ENCODE measurements at places on chromosomes 1 and 21.

DNA sequence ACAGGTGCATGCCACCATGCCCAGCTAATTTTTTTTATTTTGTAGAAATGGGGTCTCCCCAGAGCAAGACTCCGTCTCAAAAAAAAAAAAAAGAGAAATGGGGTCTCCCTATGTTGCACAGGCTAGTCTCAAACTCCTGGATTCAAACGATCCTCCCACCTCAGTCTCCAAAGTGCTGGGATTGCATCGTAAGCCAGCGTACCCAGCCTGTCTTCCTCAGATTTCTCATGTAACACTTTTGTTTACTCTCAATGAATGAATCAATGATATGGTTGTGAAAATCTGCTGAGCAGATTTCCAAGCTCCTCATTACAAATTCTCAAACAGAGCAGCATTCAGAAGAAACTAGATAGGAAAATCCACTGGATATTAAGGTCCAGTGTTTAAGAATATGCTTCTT is 6.6 kb downstream of the CMPK1 start:
- DNase-seq: no peak

DNA sequence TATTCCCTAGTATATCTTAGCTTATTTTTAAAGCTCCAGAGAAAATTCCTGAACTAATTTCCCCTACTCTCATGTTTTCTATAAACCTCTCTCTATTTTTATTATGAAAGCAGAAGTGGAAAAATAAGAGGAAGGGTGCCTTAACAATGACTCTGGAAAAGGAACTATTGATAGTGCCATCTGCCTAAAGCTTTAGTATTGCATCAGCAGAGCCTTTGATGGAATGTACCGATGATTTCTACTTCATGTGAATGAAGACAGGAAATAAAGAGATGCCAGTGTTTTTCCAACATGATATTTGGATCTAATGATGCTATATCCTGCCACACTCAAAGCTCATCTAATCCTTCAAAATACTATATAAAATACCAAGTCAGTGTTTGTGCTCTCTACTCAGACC is 35.1 kb downstream of the TNFSF18 start:
- no peak for DNase-seq

DNA sequence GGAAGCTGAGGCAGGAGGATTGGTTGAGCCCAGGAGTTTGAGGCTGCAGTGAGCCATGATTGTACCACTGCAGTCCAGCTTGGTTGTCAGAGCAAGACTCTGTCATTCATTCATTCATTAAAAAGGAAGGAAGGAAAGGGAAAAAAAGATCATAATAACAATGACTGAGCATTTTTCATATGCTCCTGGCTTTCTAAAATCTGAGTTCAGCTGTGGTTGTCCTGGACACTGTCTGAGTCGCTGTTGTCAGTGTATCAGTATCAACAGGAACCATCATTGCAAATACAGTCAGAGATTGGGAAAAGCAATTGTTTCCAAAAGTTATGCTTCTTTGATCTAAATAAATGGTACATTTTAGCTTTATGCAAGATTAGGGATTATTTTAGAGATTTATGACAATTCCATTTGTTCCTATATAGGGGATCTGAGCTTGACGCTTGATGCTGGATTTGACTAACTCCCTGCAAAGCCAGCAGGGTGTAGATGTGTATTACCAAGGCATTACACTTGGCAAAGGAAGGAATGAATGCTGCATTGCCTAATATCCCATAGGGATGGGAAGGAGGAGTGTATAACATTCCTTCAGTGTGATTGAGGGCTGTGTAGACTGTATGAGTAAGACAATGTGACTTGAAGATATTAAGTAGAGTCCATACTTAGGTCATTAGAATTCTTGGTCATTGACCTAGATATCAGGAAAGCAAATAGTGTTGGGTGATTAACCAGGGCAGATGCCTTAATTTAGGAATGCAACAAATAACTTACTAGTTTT is 100.2 kb downstream of the DISP1 start:
- DNase-seq: no peak

GRCh38 chr1:218364028-218364710 is 19.0 kb downstream of the TGFB2 start:
- no peak for DNase-seq

- no peak for DNase-seq
Measured at GRCh38 chr1:246617768-246618167, 51.5 kb downstream of the CNST start.

GRCh38 chr1:108511764-108512163 is 48.1 kb upstream of the EEIG2 start:
- DNase-seq: no peak

DNA sequence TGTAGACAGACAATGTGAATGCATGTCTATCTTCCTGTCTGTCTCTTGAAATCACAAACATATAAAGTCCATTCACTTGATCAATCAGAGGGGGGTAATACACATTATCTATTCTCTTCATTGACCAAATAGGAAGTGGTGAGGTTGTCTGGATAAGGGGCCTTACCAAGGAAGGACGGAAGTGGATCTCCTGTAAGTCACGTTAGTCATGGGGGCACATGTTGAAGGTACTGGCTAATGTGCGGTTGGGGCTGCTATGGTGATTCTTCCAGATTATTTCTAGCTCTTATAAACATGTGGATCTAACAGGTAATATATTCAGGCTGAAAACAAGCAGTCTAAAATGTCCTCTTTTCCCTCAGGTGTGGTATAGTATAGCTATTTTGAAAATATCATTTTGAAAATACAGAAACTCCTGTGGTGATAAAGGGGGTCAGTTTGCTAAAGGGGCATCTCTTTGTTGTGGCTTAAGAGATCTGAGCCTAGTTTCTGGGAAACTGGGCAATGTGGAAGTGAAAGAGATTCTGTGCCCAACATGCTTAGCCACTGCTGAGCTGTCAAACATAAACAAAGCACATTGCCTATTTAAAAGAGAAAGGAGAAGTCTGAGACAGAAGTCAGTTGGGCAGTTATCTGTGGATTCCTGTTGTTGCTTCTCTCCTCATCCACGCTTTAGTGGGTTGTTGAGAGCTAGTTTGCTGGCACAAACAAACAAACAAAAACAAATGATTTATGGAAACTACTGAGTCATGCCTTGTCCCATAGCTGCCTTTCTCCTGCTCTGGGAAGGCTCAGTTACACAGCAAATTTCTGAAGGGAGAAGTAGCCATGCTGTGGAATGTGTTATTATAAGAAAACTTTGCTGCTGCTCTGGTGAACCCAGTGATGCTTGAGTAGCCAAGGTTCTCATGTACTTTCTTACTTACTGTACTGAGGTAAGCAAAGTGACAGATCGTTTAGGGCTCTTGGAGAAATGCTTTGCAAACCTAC is 166.9 kb downstream of the HLX start:
- DNase-seq: no peak

GRCh38 chr1:204670152-204670927 is 15.2 kb downstream of the LRRN2 start:
- no peak for DNase-seq

GRCh38 chr1:15737324-15738319 is 1.6 kb downstream of the SLC25A34 start:
- no peak for DNase-seq

- DNase-seq: no peak
Measured at GRCh38 chr1:211355873-211356272, 29.2 kb downstream of the TRAF5 start.

DNA sequence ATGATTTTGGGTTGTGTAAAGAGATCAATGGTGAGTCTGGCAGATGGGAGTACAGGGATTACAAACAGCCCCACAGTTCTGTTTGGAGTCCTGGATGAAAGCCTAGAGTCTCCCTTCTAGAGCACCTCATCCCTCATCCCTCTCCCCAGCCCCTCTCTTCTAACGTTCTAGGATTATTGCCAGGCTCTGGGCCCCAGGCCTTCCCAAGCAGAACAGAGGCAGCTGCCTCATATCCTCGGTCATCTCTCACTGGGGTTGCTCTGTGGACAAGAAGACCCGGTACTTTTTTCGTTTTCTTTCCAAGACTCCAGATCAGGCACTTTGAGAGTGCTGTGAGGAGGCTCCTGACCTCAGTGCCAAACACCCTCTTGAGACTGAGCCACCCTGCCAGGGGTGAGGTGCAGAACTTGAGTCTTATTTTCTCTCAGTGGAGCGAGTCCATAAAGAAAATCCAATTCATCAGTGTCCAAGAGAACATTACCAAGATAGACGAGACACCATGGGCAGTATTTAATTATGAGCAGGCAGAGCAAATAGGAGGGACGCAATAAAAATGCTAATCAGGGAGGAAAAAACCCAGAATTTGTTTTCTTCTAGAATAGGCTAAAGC is 17.1 kb upstream of the KCND3 start:
- DNase-seq: no peak

GRCh38 chr21:33444499-33444898 is 35.3 kb downstream of the TMEM50B start:
- no peak for DNase-seq

DNA sequence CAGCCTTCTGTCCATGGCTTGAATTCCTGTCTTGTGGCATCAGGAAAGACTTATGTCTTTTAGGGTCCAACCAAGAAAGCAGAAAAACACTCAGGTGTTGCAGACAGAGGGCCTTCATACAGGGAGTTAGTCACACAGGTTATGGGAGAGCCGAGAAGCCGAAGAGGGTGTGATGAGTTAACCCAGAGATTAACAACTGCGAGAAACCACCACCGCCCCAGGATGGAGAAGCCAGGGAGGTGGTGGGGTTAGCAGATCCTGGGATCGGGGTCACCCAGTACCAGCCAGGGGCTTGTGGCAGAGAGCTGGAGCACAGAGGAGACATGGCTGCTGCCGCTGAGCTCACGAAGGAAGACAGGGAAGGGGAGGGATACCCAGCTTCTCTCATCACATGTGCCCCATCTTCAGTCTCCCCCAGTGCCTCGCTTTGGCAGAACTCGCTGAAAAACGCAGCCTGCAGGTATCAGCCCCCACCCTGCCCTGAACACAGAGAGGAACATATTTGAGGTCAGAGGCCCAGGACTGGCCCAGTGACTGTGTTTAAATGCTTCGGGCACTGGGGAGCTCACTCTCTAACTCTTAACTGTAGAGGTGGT is 58.7 kb downstream of the RUNX3 start:
- DNase-seq: peak; percentile 23

- no peak for DNase-seq
Measured at GRCh38 chr1:31548534-31548906, 27.8 kb upstream of the TINAGL1 start.

GRCh38 chr1:206797534-206798383 is 25.5 kb upstream of the IL10 start:
- DNase-seq: no peak

DNA sequence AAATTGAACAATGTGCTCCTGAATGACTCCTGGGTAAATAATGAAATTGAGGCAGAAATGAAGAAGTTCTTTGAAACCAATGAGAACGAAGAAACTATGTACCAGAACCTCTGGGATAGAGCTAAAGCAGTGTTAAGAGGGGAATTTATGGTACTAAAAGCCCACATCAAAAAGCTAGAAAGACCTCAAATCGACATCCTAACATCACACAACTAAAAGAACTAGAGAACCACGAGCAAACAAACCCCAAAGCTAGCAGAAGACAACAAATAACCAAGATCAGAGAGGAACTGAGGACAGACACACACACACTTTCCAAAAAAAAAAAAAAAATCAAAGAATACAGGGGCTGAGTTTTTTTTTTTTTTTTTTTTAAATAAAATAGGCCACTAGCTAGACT is 564.2 kb downstream of the SMYD3 start:
- no peak for DNase-seq

DNA sequence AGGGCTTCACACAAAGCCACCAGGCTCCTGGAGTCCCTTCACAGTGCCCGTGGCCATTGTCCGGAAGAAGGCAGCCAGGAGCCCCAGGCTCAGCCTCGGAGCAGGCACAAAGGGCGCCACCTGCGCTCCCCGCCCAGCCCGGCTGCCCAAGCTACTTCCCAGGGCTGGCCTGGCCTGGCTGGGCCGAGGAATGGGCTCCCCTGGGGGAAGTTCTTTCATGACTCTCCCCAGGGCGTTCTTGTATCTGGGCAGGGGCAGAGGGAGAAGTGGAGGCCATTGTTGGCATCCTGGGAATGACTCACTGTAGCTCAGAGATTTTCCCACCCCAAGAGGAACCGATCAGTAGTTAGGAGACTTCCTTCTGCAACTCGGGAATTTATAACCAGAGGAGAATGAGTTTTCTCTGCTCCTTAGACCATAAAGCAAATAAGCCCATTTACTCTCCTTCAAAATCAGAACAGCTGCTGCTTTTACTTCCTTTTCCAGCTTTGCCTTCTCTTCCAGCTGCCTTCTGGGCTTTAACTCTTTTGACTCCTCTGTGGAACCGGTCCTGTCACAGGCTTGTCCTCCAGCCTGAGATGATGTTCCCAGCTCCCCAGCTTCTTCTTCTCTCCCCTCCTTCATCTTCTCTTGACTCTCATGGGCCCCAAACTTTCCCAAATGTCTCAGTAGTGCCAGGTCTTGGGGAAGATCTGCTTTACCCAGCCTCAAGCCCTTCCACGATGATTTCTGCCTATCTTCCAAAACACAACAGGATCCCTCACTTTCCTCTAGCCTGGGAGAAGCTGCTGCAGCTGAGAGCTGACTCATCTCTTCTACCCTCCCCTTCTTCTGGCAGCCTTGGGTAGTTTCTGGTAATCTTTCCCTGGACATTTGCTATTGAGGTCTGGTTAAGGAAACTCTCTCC is 118.7 kb upstream of the CD34 start:
- DNase-seq: no peak

DNA sequence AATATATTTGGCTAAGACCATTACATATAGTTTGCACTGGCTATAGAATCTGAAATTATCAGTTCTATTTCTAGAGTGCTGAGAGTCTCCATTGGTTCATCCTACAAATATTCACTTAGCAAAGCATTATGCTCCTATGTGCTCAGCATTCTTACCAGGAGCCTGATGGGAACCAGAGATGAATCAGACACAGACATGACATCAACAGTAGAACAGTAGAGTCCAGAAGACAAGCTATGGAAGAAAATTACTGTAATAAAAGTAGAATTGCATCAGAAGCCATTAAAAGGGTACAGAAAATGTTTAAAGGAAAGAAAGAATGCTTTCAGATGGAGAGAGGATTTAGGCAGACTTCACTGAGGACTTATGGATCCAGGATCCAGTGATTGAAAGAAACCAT is 271.7 kb upstream of the SNX7 start:
- no peak for DNase-seq

DNA sequence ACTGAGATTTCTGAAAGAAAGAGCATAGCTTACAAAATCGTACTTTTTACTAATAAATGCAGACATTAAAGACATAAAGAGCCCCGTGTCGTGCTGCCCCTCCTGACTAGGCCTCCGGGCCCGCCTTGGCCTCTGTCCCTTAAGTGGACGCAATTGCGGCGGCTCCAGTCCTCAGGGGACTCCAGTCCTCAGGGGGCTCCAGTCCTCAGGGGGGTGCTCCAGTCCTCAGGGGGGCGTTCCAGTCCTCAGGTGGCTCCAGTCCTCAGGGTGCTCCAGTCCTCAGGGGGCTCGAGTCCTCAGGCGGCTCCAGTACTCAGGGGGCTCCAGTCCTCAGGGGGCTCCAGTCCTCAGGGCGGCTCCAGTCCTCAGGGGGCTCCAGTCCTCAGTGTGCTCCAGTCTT is 10.6 kb upstream of the OR2M2 start:
- DNase-seq: no peak

All from activated CD4-positive, CD25-positive, alpha-beta regulatory T cell treated with anti-CD3 and anti-CD28 coated beads, Interleukin-2, amount 50 U/mL, for 72 hours (primary cell).